ENCODE measurements at places on chromosomes 2 and 18. TPM values are rescaled to one million over a fixed set of nuclear protein-coding genes. Genes with fewer than 3 reads are reported as not detected.

Gene TRAK2
- 18.7 TPM for polyA plus RNA-seq

DNA sequence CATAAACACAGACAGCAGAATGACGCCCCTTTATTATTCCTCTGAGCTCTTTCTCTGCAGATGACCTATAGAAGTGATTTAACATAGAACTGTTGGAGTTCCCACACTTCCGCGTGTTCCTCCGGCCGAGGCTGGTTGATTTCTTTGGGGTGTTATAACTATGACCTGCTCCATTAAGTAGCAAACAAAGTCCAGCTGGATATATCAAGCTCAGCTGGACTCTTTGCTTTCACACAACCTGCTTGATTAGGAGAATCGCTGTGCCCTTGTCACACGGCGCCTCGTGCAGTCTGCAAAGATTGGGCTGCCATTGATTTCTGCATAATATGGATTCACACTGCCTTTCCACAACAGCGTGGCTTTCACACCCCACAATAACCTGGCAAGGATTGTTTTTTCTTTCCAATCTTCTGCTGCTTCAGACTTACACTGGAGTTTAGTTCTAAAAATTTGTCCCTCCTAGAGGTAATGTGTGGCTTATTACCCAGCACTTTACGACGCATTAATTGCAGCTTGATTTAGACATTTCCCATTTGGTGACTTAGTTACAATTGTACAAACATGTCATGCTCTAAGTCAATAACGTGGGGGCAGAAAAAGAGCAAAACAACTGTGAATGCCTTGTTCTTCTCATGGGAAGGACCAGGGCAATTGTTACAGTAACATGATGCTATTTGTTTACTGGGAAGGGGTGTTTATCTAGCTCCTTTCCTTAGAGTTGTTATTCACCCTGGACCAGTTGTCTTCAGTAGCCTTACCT is 485.7 kb downstream of the TXNL1 start:
- no peaks in the 10 kb centered on the region for H3K4me1 ChIP-seq
- DNase-seq = no peak
- H3K27me3 ChIP-seq = no peaks in the 10 kb centered on the region
- H3K36me3 ChIP-seq = no peaks in the 10 kb centered on the region
- no peak overlapping the region for H3K4me3 ChIP-seq

GRCh38 chr2:73141896-73142295 is 29.1 kb upstream of the RAB11FIP5 start:
- no peaks in the 10 kb centered on the region for H3K36me3 ChIP-seq
- no peak overlapping the region for H3K4me3 ChIP-seq
- no peaks in the 10 kb centered on the region for H3K4me1 ChIP-seq
- H3K27me3 ChIP-seq = peaks cover 2% of the 10 kb centered on the region
- no peak overlapping the region for H3K27ac ChIP-seq

DNA sequence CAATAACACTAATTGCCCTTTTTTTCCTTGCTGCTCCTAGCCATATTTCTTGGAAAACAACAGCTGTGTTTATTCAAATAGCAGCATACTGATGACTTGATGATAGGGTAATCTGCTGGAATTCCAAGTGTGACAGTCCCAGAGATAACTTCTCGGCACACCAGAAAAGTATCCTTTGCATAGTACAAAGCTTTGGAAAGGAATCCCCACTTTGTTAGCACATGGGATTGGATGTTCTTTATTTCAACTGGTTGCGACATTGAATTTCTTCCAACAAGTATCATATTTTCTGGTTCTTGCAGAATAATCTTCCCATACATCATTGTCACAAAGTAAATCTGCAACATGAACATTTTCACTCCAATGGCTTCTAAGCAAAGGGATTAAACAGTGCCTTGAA is 445.8 kb upstream of the ACVR2A start:
- no peaks in the 10 kb centered on the region for H3K36me3 ChIP-seq
- DNase-seq = no peak
- no peak overlapping the region for H3K4me3 ChIP-seq
- no peaks in the 10 kb centered on the region for H3K4me1 ChIP-seq

Gene ACTR3
- 501 TPM for polyA plus RNA-seq

DNA sequence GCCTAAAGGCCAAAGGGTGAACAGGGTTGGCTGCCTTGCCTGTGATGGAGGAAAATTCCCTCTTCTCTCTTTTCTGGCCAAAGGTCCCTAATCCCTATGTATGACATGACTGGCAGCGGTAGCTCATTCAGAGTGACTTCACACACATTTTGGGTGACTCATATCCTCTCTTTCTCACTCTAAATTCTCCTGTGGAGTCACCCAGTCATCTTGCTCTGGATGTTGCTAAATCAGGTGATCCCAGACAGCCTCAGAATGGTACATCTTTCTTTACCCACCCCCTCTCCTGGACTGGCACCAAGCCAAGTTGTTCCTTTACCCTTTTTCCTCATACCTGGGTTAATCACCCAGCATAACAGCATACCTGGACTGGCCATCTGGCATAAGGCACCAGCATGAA is 77.2 kb downstream of the NEURL3 start:
- no peak overlapping the region for H3K4me3 ChIP-seq
- H3K27ac ChIP-seq = no peak overlapping the region
- no peaks in the 10 kb centered on the region for H3K4me1 ChIP-seq
- peaks cover 3% of the 10 kb centered on the region for H3K27me3 ChIP-seq
- H3K36me3 ChIP-seq = no peaks in the 10 kb centered on the region

DNA sequence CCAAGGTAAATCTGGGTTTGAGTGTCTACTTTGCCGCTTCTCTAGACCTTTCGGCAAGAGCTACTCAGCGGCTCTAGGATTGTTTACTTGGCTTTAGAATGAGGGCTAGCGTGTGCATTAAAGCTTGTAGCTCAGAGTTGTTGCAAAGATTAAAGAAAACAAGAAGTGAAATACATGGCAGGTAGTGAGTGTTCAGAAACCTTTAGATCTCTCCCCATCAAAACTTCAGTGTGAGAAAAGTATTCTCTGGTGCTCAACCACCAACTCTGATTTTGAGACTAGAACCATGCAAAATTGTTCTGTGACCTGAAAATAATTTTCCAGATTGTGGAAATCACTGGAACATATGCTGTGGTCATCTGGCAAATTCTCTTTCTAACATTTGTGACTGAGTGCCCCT is 512.0 kb downstream of the CMPK2 start:
- no peak overlapping the region for H3K27ac ChIP-seq
- no peak for DNase-seq
- no peak overlapping the region for H3K4me3 ChIP-seq
- H3K4me1 ChIP-seq = no peaks in the 10 kb centered on the region
- H3K36me3 ChIP-seq = no peaks in the 10 kb centered on the region

GRCh38 chr18:42064109-42064508 is 109.1 kb downstream of the PIK3C3 start:
- peaks cover 45% of the 10 kb centered on the region for H3K36me3 ChIP-seq
- H3K4me1 ChIP-seq = peaks cover 4% of the 10 kb centered on the region
- H3K27me3 ChIP-seq = no peaks in the 10 kb centered on the region
- no peak overlapping the region for H3K27ac ChIP-seq
- no peak for DNase-seq
- H3K4me3 ChIP-seq = no peak overlapping the region

- H3K27ac ChIP-seq = no peak overlapping the region
- H3K4me1 ChIP-seq = peaks cover 2% of the 10 kb centered on the region
- peak; percentile 27 for DNase-seq
- peaks cover 56% of the 10 kb centered on the region for H3K27me3 ChIP-seq
Measured at GRCh38 chr2:30162806-30163205, 16.0 kb downstream of the YPEL5 start.

GRCh38 chr2:11343650-11344341 is 640 bp downstream of the ROCK2 start:
- peaks cover 23% of the 10 kb centered on the region for H3K4me1 ChIP-seq
- no peaks in the 10 kb centered on the region for H3K36me3 ChIP-seq
- peak overlapping the region; percentile 81 for H3K27ac ChIP-seq
- H3K27me3 ChIP-seq = peaks cover 4% of the 10 kb centered on the region
- DNase-seq = peak; percentile 26
- H3K4me3 ChIP-seq = peak overlapping the region; percentile 99

All from immature natural killer cell (primary cell).